ENCODE measurements at places on chromosomes 4 and X. TPM values are rescaled to one million over a fixed set of nuclear protein-coding genes. Genes with fewer than 3 reads are reported as not detected.

Gene PDE6B
- 21.4 TPM for total RNA-seq

Gene HS3ST1
- not detected for total RNA-seq

Gene VCX3B
- total RNA-seq, result not detected

Gene NHS
- 0.14 TPM for total RNA-seq

Gene SPANXA1
- total RNA-seq, result not detected

Gene KCND1
- 2.8 TPM for total RNA-seq

Gene COL25A1
- total RNA-seq, result 0.53 TPM

Gene METTL14
- total RNA-seq, result 52.6 TPM

Gene NFKB1
- 172 TPM for total RNA-seq

Gene MAGEA9
- total RNA-seq, result not detected

Gene ERCC6L
- 0.30 TPM for total RNA-seq

Gene MTNR1A
- not detected for total RNA-seq

Gene DUX4
- total RNA-seq, result not detected

Gene PRICKLE3
- total RNA-seq, result 14.8 TPM

Gene CCSER1
- total RNA-seq, result 0.54 TPM

Gene POU4F2
- not detected for total RNA-seq

Gene ATP8A1
- total RNA-seq, result 72.1 TPM

Gene CLNK
- 0.39 TPM for total RNA-seq
